ENCODE measurements at places on chromosomes 3 and 15. TPM values are rescaled to one million over a fixed set of nuclear protein-coding genes. Genes with fewer than 3 reads are reported as not detected.
A peak's percentile ranks its signal among the peaks of the same experiment; 100 is the strongest.

DNA sequence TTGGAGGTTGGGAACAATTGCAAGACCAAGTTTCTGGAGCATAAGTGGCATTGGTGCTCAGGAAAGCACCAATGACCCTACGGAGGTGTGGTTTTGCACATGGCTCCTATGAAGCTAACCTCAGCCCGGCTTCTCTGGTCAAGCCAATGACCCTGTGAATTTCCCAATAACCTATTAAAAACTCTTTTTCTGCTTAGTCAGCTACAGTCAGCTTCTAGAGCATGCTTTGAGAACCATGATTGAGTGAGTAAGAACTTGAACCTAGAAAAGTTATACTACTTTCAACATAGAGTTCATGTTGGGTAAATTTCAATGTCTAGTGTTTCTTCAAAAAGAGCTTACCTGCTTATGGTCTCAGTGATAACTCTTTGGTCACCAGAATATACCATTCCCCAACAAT, 163.2 kb downstream of the RSL24D1 start:
- DNase-seq: no peak

Gene HYAL1
- 0.06 TPM for total RNA-seq

Gene BFSP2
- not detected for total RNA-seq

Gene ALPK3
- 0.11 TPM for total RNA-seq

GRCh38 chr3:124517306-124517705, 212.9 kb upstream of the UMPS start:
- no peak for DNase-seq

GRCh38 chr15:59691194-59691805, 2.2 kb upstream of the BNIP2 start:
- peak; percentile 42 for DNase-seq

DNA sequence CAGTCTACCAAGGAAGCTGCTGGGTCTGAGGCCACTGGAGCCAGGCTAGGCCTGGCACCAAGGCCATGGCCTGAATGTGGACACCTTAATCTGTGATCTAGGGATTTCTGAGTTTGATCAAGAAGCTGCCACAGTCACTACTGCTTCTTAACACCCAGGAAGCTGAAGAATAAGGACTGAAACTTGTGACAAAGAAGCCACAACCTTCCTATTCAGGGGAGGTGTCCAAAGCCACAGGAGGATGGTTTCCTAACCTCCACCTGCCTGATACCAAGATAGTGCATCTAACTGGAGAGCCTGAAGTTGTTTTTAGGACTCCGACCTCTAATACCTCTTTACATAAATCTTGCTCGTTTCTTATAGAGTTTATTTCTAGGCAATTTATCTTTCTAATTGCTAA, 5.5 kb upstream of the ANO10 start:
- no peak for DNase-seq

DNA sequence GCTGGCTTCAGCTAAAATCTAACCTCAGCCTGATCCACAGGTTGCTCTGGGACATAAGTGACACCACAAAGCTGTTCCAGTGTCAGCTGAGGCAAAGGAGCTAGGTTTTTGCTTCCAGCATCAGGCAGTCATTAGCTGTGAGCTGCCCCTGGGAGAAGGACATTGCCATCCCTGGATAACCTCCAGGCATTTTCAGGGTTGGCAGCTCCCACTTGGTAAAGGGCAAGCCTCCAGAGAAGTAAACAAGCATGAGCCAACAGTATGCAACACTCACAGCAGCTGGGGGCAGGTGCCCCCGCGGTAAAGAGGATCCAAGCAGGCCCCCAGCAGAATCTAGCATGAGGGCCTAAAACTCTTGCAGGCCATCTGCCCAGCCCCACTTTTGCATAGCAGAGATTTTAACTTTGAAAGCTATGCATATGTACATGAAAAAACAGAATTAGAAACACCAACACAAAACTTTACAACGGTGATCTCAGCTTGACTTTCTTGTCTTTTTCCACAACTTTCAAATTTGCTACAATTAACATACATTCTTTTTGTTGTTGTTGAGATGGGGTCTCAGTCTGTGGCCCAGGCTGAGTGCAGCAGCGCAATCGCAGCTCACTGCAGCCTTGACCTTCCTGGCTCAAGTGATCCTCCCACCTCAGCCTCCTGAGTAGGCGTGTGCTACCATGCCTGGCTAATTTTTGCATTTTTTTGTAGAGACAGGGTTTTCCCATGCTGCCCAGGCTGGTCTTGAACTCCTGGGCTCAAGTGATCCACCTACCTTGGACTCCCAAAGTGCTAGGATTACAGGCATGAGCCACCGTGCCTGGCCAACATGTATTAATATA, 83.8 kb upstream of the TPM1 start:
- no peak for DNase-seq

DNA sequence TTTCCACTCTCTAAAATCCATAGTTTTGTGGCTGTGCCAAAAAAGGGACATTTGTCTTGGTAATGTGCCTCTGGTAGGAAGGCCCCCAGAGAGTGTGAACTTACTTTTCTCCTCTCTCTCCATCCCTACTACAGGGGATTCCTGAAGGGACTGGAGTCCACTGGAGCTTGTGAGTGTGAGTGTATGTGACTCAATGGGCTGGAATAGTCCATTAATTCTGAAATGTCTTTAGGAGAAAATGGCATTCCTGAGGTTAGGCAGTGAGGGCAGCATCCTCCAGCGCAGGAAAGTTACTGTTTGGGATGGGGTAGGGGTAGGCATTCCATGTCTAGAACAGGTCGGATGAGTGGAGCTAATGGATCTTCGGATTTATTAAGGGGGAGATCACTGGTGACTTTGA, 59.8 kb upstream of the CACNA2D3 start:
- DNase-seq: no peak

DNA sequence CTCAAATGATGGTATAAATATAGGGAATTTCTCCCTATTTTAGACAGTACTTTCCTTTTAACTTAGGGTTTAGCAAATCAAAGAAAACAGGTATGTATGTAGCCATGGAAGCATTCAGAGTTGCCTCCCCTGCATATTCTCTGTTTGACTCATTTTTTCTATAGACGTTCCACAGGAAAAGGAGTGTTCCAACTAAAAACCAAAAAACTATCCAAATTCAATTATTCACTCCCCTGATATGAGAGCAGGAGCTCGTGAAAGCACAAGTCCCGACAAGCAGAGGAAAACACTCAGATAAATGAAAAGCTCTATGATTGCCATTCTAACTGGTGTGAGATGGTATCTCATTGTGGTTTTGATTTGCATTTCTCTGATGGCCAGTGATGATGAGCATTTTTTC, 119.5 kb downstream of the FRMD5 start:
- DNase-seq: no peak
